Hematopoietic multipotent progenitor cell (in vitro differentiated cells): ENCODE measurements at places on chromosomes 16 and 17. TPM values are rescaled to one million over a fixed set of nuclear protein-coding genes. Genes with fewer than 3 reads are reported as not detected.

DNA sequence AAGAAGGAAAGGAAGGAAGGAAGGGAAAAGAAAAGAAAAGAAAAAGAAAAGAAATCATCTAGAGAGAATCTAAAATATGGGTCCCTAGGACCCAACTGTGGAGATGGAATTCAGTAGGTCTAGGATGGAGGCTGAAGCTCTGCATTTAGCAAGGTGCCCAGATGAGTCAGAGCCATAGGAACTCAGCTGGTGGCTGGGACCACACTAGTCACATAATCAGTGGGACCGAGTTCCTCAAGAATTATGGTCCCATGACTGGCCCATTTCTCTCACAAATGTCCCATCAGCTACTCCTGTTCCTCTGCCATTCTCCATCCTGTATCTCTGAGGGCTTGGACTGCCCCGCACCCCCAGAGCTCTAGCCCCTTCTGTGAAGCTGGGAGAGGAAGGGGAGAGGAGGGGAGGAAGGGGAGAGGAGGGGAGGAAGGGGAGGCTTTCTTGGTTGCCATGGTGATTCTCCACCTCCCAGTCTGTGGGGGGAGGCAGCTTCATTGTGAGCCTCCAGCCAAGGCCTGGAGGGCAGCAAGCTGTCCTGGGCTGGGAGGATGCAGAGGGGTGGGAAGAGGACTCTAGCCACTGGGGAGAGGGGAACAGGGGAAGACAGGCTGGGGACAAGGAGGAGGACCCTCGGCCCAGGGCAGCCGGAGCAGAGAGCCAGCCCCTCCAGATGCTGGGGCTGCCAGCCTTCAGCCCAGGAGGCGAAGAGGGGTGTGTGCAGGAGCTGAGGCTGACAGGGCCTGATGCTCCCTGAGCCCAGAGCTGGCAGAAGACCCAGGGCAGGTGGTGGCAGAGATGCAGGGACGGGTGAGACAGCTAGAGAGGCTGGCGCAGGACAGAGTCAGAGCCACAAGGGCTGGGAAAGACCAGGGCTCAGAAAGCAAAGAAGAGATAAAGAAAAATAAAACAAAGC, 37.8 kb upstream of the LHX1 start:
- DNase-seq = no peak

- no peak for DNase-seq
Measured at GRCh38 chr16:75948441-75948840, 222.2 kb upstream of the CPHXL start.

GRCh38 chr17:78366109-78366848, 6.4 kb upstream of the SOCS3 start:
- no peak for DNase-seq

DNA sequence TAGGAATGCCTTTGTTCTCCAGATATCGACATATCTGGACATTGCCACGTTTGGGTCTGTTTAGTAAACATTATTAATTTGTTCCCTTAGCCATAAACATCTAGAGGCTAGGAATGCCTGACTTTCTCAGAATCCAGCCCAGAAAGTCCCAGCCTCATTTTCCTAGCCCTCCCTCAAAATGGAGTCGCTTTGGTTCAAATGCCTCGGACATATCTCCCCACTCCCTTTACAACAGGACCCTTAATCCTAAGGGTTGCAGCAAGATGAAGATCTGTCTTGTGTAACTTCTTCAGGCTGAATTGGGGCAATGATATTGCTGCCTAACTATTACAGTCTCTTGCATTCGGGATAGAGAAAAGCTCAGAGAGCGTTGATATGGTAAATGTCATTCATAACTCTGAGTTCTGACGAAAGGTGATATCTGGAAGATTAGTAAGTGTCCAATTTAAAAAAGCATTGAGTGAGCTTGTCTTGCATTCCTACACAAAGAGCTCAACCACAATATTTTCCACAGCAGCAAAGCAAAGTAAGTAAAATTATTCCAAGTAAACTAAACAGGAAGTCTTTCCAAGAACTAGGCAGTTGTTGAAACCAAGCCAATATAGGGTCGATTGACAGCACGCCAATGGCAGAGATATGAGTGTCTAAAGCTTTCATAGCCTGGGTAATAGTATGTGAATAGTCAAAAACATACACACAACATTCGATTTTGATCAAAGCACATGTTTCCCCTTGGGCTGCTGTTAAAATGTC, 46.0 kb upstream of the ARL4D start:
- no peak for DNase-seq

- DNase-seq = no peak
Measured at GRCh38 chr17:74125156-74125555, 78.3 kb upstream of the RPL38 start.

DNA sequence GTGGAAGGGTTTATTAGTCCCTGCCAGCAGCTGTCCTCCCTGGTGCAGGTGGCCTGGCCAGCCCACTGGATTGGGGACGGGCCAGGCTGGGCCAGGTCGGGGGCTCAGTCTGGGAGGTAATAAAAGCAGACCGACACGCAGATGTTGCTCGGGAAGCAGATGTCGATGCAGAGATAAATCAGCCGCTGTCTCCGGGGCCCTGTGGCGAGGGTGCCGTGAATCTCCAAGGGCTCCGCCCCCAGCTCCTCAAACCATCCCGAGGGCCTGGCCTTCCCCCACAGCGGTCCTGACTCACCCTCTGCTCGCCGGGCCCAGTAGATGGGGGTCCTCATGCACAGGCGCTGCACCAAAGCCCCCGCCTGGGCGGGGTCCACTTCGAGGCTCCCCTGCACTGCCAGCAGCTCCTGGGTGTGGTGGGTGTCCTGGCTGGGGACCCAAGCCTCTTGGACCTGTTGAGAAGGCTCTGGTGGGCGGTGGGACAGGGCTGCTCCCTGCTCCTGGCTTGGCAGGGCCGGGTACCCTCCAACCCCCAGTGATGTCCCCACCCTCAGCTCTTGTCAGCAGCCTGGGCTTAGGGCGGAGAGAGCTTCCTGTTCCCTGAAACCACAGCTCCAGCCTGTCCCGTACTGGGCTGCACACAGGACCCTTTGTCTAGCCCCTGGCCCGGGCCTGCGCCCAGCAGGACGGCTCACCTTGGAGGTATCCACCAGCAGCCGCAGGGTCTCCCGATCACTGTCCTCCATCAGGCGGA, 1.2 kb downstream of the BRICD5 start:
- DNase-seq = no peak

- peak; percentile 96 for DNase-seq
Measured at GRCh38 chr17:47649153-47649971, at the start of gene KPNB1. TSS of gene KPNB1 (plus strand) at chr17:47649919. CDS start at chr17:47650245, 326 bp downstream.

DNA sequence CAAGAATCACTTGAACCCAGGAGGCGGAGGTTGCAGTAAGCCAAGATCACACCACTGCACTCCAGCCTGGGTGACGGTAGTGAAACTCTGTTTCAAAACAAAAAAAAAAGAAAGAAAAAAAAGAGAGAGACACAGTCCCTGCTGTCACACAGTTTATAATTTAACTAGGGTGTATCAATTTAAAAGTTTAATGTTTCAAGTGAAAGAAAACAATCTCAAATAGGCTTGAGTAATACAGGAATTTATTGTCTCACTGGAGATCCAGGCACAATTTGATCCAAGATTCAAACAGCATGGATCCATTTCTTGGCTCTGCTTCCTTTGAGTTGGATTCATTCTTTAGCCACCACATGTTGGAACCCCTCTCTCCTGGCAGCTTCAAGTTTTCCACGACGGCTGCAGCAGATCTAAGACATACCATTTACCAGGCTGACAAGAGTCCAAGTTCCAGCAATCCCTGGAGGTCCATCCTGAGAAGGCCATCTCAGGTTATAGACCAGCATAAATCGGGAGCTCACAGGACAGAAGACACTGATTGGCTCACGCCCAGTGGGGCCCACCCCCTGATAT, 97.5 kb downstream of the YPEL2 start:
- DNase-seq = no peak

- DNase-seq = peak; percentile 30
Measured at GRCh38 chr17:3558603-3559269, 1.1 kb upstream of the TRPV3 start.

DNA sequence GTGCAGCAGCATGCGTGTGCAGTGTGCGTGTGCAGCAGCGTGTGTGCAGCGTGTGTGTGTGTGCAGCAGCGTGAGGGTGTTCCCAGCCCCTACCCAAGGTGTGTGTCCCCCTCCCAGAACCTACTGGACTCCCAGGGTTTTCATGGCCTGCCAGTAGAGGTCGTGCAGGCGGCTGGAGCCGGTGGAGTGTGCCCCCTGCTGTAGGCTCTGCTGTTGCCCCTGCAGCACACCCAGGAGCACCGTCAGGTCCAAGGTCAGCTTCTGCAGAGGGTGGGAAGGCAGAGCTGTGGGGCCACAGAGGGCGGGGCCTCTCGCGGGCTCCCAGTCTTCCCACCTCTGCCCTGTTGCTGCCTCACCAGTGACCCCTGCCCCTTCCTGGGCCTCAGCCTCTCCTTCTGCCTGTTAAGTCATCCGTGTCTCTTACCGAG, 14.9 kb downstream of the MYBBP1A start:
- DNase-seq = peak; percentile 39

DNA sequence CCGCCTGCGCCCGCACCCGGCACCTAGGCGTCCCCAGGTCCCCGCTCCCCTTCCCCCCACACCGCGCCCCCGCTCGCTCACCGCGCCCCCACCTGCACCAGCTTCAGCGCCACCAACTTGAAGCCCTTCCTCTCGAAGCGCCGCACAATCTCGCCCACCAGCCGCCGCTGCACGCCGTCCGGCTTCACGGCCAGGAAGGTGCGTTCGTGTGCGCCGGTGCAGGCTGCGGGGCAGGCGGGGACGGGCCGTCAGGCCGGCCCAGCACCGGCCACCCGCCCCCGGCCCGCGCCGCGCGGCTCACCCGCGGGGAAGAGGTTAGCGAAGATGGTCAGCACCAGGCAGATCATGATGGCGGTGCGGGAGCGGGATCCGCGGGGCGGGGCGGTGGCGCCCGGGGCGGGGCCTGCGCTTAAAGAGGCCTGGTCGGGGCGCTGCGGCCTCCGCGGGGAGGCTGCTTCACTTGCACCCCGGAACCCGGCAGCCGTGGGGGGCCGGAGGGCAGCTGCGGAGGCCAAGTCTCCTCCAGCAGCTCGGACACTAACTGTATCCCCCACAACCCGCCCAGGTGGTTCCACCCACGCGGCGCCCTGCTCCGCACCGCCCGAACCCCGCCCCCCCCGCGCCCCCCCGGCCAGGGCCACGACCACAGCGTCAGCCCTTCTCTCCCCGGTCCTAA, at the start of gene NME3:
Gene NME3, minus strand, starts transcription at position 356 of the 676 bp plus-strand sequence. Its CDS starts 9 bp downstream, at position 347.
- DNase-seq = peak; percentile 43

- no peak for DNase-seq
Measured at GRCh38 chr16:55562936-55563335, 3.5 kb upstream of the CAPNS2 start.

DNA sequence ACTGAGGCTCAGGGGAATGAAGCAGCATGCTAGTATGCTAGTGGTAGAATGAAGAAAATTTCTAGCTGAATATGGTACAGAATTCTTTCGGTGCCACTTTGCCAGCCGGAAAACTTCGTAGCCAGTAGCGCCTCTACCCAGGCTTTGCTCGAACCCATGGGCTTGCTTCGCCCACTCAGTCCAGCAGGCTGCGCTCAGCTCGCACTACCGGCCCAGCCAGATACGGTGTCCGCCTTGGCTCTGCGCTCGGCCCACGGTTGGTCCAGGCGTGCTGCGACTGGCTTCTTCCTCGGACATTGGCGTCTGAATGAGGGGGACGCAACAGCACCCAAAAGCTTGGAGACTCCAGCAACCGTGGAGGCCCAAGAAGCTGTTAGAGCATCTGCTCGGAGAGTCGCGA, 372.5 kb upstream of the CDH8 start:
- DNase-seq = no peak

DNA sequence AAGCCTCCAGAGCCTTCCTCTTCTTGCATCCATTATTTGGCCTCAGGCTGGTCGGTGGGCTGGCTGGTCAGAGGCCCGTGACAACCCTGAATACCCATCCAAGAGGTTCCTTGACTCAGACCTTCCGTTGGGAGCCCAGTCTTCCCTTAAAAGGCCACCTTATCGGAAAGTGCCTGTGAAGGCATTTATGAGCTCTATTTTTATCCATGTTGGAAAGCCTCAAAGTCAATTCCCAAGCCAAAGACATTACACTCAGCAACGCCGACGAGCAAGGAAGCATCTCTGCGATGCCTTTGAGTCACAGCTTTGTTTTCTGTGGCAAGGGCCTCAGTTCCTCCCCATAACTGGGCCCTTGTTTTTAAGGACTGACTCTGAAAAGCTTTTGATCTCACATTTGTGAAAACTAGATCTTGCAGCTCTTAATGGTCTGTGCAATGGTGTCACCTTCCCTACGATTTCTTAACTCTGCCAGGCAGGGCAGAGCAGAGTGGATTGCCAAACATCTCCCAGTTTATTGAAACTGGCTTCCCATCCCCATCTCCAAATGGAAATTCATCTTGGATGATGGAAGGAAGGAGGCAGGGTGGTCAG, 13.3 kb upstream of the SPOP start:
- no peak for DNase-seq

DNA sequence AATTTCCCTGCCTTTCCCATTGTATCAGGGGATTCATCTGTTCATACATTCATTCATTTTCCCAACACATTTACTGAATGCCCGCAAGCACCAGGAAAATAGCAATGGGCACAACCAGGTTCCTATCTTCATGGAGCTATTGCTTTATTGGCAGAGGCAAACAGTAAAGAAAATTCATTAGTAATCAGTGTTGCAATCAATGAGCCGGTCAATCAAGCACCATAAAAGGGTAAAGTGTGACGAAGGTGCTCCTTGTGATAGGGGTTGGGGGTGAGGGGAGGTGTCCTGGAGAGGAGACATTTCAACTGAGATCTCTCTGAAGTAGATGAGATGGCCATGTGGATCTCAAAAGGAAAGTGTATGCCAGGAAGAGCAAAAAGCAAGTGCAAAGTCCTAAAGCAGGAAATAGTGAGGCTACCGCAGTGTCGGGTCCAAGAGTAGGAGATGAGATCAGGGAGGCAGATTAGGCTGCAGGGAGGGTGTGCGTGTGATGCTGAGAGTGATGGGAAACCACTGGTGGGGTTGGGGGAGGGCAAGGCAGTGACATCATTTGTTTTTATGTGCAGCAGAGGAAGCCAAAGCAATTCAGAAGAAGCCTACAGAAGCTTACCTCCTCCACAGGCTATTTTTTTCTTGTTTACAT, 28.4 kb downstream of the CDH13 start:
- DNase-seq = peak; percentile 47

DNA sequence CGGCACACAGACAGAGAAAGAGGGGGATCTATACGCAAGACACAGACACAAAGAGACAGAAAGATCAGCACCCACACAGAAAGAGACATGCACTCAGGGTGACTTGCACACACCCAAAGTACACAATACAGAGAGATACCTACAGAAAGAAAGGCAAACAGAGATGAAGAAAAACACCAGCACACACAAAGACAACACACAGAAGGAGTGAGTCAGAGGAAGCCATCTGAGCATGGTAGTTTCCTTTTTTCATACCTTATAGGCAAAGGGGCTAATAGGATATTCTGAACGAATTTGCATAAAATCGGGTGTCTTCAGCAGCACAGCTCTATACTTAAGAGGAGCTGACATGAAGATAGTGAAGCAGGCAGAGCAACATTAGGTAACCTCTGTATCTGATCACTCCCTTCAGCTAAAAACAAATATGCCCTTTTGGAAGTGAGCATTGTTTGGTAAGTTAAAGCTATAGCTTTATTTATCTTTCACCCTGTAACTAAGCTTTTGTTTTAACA, 198.6 kb downstream of the AATF start:
- DNase-seq = no peak

OTOP2 gene
- total RNA-seq = not detected

RNFT1 gene
- 21.5 TPM for total RNA-seq

KRT12 gene
- not detected for total RNA-seq

DPEP2 gene
- total RNA-seq = 55.2 TPM

C17orf50 gene
- 0.27 TPM for total RNA-seq

SMARCD2 gene
- 211 TPM for total RNA-seq

CA4 gene
- under 0.01 TPM for total RNA-seq
